ENCODE measurements at places on chromosomes 7 and 10. TPM values are rescaled to one million over a fixed set of nuclear protein-coding genes. Genes with fewer than 3 reads are reported as not detected.

GRCh38 chr10:61179771-61180170, 235.8 kb upstream of the RHOBTB1 start:
- H3K4me1 ChIP-seq: no peaks in the 10 kb centered on the region
- no peak overlapping the region for H3K4me3 ChIP-seq
- no peak for DNase-seq
- H3K27ac ChIP-seq: no peak overlapping the region
- no peaks in the 10 kb centered on the region for H3K27me3 ChIP-seq

DNA sequence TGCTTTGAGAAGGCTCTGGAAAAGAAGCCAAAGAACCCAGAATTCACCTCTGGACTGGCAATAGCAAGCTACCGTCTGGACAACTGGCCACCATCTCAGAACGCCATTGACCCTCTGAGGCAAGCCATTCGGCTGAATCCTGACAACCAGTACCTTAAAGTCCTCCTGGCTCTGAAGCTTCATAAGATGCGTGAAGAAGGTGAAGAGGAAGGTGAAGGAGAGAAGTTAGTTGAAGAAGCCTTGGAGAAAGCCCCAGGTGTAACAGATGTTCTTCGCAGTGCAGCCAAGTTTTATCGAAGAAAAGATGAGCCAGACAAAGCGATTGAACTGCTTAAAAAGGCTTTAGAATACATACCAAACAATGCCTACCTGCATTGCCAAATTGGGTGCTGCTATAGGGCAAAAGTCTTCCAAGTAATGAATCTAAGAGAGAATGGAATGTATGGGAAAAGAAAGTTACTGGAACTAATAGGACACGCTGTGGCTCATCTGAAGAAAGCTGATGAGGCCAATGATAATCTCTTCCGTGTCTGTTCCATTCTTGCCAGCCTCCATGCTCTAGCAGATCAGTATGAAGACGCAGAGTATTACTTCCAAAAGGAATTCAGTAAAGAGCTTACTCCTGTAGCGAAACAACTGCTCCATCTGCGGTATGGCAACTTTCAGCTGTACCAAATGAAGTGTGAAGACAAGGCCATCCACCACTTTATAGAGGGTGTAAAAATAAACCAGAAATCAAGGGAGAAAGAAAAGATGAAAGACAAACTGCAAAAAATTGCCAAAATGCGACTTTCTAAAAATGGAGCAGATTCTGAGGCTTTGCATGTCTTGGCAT, 4.8 kb downstream of the IFIT2 start:
- peaks cover 8% of the 10 kb centered on the region for H3K4me1 ChIP-seq
- H3K4me3 ChIP-seq: no peak overlapping the region
- no peaks in the 10 kb centered on the region for H3K27me3 ChIP-seq
- no peak for DNase-seq
- no peaks in the 10 kb centered on the region for H3K36me3 ChIP-seq
- no peak overlapping the region for H3K27ac ChIP-seq

DNA sequence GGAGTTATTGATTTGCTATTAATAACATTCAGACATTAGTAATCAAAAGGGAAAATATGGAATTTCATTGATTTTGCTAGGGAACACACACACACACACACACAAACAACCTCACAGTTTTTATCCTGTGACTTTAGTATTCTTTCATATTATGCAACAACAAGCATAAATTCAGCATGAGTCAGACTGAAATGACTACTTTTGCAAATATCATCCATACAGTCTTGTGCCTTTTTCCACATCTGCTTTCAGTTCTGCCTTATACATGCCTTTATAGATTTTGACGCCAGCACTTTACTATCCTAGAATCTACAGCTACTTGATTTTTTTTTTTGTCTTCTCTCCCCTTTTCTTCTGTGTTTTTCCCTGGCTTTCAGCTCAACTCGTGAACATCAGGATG, 975.8 kb upstream of the LRRTM3 start:
- H3K27ac ChIP-seq: no peak overlapping the region
- H3K4me3 ChIP-seq: no peak overlapping the region
- no peaks in the 10 kb centered on the region for H3K4me1 ChIP-seq
- H3K36me3 ChIP-seq: no peaks in the 10 kb centered on the region
- H3K27me3 ChIP-seq: no peaks in the 10 kb centered on the region

The SLC26A5 gene
- not detected for total RNA-seq

DNA sequence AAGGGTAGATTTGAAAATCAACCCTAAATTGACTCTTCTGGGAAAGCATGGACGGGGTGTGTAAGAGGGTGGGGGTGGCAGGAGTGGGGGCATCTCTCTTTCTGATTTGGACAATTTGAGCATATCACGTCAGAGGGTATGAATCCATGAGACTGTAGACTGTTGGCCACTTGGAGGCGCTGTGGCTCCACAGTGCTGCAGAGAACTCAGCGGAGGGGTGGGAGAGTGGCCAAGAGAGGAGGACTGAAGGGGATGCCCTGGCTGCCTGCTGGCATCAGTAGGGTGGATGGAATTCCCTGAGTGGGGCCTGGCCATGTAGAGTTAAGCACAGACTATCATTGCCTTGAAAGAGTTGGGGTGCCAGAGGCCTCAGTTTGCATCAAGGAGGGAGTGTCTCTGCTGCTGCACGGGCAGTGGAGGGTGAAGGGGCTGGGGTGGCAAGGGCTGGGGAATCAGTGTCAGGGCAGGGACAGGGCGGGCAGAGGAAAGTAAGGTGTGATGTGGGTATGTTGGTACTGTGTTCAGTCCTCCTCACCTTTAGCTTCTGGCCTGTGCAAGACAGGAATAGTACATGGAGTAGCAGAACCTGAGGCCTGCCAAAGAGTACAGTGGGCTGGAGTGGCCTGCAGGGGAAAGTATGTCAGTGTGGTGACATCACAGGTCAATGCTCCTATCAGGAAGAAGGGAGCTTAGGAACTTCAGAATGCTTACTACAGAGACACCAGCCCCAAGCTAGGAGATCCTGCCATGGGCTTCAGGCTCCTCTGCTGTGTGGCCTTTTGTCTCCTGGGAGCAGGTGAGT, 133.5 kb upstream of the PRSS58 start:
- H3K36me3 ChIP-seq: no peaks in the 10 kb centered on the region
- H3K4me3 ChIP-seq: no peak overlapping the region
- no peaks in the 10 kb centered on the region for H3K4me1 ChIP-seq
- no peak overlapping the region for H3K27ac ChIP-seq
- no peak for DNase-seq
- no peaks in the 10 kb centered on the region for H3K27me3 ChIP-seq

DNA sequence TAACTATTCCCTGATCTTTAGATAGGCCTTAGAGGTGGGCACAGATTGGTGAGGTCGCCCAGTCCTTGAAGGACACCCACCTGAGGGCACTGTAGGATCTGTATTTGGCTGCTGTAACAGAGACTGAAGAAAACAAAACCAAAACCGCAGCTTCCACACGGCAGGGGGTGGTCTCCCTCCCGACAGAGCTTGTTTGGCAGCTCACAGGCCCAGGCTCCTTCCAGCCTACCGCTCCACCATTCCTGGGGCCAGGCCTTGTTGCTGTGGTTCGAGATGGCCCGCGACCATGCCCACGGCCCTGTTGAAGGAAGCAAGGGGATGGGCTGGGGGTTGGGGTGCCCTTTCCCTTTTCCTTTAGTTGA, 30.4 kb downstream of the ZNF783 start:
- no peak overlapping the region for H3K4me3 ChIP-seq
- no peaks in the 10 kb centered on the region for H3K36me3 ChIP-seq
- H3K4me1 ChIP-seq: no peaks in the 10 kb centered on the region
- no peak overlapping the region for H3K27ac ChIP-seq

DNA sequence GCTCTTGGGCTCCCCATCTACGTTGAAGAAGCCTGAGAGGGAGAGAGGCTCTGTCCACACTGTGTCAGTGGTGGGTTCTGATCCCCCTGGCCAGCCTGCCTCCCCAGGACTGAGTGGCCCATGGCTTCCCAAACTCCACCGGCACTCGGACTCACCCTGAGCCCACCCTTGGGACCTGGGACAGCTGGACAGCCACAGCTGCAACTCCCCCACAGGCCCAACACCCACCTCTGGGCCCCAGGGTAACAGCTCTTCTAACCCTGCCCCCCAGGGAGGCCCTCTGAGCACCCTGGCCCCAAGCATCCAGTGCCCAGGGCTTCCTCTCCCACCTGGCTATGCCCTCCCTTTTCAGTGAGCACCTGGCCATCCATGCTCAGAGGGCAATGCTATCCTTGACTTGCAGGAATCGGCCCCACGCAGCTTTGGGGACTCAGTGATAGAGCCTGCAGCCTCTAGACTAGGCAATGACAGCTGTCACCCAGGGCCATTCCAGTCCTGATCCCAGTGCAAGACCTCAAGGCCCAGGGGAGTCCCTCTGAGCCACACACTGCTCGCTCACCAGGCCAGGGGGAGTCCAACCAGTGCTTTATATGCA, 17.9 kb downstream of the OGDHL start:
- no peaks in the 10 kb centered on the region for H3K36me3 ChIP-seq
- H3K27ac ChIP-seq: no peak overlapping the region

- H3K4me3 ChIP-seq: no peak overlapping the region
- H3K4me1 ChIP-seq: no peaks in the 10 kb centered on the region
Measured at GRCh38 chr10:75924309-75924902, 493.0 kb downstream of the LRMDA start.

- H3K27me3 ChIP-seq: no peaks in the 10 kb centered on the region
- H3K36me3 ChIP-seq: no peaks in the 10 kb centered on the region
- no peak overlapping the region for H3K4me3 ChIP-seq
- DNase-seq: no peak
Measured at GRCh38 chr10:70523057-70523456, 44.5 kb downstream of the PALD1 start.

GRCh38 chr7:123640583-123640982, 15.1 kb upstream of the LMOD2 start:
- no peak overlapping the region for H3K27ac ChIP-seq
- DNase-seq: no peak
- H3K4me1 ChIP-seq: peaks cover 12% of the 10 kb centered on the region
- no peaks in the 10 kb centered on the region for H3K36me3 ChIP-seq
- no peak overlapping the region for H3K4me3 ChIP-seq
